MCF 10A (cell line): ENCODE measurements at places on chromosomes 13 and 19. TPM values are rescaled to one million over a fixed set of nuclear protein-coding genes. Genes with fewer than 3 reads are reported as not detected.

- no peak within 1 kb of the TSS for H3K4me3 ChIP-seq
- H3K36me3 ChIP-seq = no peaks in the 10 kb centered on the region
- no peaks in the 10 kb centered on the region for H3K4me1 ChIP-seq
- DNase-seq = no peak
- no peaks in the 10 kb centered on the region for H3K27me3 ChIP-seq
These were observed at the start of gene ZNF415 for GRCh38 chr19:53132141-53132991. ZNF415 (minus strand) TSS chr19:53132910; CDS start chr19:53122676, 10,234 bp downstream.

GRCh38 chr13:102771298-102772041 is 2.1 kb downstream of the TEX30 start:
- peaks cover 18% of the 10 kb centered on the region for H3K4me1 ChIP-seq

Gene SLC46A3
- 6.4 and 8.1 TPM in 2 replicates for total RNA-seq

GRCh38 chr19:18009412-18010066 is 1.6 kb downstream of the ARRDC2 start:
- H3K4me1 ChIP-seq = peaks cover 21% of the 10 kb centered on the region
- peak; percentile 42 for DNase-seq
- no peak overlapping the region for H3K27ac ChIP-seq
- H3K36me3 ChIP-seq = peaks cover 60% of the 10 kb centered on the region
- no peaks in the 10 kb centered on the region for H3K27me3 ChIP-seq
- peak overlapping the region; percentile 70 for H3K4me3 ChIP-seq

GRCh38 chr13:48563626-48564025 is 30.7 kb upstream of the RCBTB2 start:
- H3K27ac ChIP-seq = no peak overlapping the region
- no peaks in the 10 kb centered on the region for H3K27me3 ChIP-seq
- H3K4me3 ChIP-seq = no peak overlapping the region
- H3K4me1 ChIP-seq = peaks cover 26% of the 10 kb centered on the region

DNA sequence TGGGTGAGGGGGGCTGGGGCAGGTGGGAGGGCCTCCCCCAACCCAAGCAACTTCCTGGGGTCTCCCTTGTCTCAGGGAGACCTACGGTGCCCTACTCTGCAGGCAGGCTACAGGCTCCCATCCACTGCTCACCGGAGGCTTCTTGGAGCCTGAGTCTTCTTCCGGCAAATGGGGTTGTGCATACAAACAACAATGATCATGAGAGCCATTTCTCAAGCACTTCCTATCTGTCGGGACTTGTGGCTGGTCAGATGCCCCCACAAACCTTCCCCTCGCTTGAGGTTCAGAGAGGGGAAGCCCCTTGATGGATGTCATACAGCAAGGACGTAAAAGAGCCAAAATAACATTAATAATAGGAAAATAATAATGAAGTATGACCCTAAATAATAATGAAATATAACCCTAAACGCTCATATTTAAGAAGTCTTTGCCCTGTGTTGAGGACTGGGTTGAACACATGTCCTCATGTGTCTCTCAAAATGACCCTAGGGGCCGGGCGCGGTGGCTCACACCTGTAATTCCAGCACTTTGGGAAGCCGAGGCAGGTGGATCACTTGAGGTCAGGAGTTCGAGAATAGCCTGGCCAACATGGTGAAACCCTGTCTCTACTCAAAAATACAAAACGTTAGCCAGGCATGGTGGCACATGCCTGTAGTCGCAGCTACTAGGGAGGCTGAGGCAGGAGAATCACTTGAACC is 727 bp downstream of the CD37 start:
- DNase-seq = no peak
- no peak overlapping the region for H3K4me3 ChIP-seq
- no peaks in the 10 kb centered on the region for H3K36me3 ChIP-seq
- peaks cover 6% of the 10 kb centered on the region for H3K4me1 ChIP-seq

DNA sequence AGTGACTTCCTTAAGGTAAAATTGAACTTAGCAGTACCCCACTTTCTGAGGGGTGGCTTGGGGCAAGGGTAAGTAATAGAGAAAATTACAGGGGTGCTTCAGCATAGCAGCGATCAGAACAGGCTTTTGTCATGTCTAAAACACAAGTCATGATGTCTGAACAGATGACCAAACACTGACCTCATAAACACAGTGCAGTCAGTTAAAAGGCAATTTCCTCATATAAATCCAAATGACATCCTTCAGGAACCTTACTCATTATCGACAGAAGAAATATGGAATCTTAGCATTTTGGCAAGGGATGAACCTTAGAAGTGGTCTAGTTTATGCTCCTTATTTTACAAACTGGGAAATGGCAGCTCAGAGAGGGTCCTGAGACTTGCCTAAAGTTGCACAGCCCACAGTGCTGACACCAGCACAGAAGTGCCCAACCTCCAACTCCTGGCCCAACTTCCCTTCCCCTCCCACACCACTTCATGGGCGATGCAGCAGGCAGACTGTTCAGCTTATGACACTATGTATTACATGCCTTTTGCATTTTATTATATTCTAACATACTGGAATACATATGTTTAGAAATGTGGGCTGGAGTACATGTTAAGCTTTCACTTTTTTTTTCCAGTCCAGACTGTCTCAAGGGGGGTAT is 3.6 kb downstream of the GJA3 start:
- H3K4me3 ChIP-seq = no peak overlapping the region
- no peak overlapping the region for H3K27ac ChIP-seq
- H3K4me1 ChIP-seq = peaks cover 8% of the 10 kb centered on the region

Gene CD33
- total RNA-seq = 0.33 TPM in 1 of 2 replicates, not detected in the other

DNA sequence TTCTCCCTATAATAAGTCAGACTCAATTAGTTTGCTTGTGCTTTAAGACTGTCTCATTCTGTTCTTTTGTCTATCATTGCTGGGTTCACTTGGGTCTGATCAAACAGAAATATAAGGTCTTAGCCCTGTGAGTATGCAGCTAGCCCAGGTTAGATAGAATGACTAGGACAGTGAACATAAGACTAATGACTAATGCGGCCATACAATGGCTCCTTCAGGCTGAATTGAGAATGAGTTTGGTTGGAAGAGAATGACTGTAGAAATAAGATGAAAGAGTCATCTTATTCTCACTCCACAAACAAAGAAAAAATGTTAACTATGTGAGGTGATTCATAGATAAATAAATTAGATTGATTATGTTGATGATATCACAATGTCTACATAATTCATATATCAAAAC is 50.1 kb upstream of the OBI1 start:
- H3K4me1 ChIP-seq = no peaks in the 10 kb centered on the region
- H3K27ac ChIP-seq = no peak overlapping the region
- H3K36me3 ChIP-seq = no peaks in the 10 kb centered on the region
- DNase-seq = no peak
- H3K27me3 ChIP-seq = peaks cover 28% of the 10 kb centered on the region
- H3K4me3 ChIP-seq = no peak overlapping the region

DNA sequence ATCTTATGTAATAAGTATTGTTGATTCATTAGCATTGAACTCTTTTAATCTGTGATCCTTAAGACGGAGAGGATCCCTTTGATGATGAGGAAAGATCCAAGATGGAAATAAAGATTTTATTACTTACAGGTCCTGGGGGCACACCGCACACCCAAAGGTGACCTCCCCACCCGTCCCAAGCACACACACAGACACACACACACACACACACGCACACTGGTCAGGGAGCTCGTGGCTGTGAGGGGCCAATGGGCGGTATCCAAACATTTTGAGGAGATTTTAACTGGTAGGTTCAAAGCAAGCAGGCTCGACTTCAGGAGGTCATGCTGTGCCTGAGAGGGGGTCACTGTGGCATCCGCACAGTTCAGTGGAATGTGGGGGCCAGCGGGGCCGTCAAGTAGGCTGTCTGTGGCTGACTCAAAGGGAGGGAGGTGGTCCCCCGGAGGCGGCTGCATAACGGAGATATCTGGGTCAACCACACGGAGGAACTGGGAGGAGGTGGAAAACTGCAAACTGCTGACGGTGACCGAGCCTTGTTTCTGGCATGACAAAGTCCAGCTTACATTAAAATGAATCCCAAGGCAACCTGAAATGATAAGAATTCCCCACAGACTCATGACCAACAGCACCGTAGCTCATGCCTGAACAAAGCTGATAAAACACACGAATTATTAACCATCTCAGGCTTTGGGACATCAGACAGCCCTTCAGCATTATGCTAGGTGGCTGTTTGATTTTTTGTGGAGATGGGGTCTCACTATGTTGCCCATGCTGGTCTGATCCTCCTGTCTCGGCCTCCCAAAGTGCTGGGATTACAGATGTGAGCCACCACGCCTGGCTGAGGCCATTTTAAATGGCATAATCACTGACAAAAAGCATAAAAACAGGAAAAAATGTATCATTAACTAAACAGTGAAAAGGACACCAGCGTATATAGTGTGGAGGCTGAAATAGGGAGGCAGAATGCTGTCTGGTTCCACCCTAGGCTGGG is 20.9 kb upstream of the SIGLEC11 start:
- no peak overlapping the region for H3K4me3 ChIP-seq
- H3K27ac ChIP-seq = no peak overlapping the region
- no peaks in the 10 kb centered on the region for H3K4me1 ChIP-seq
- no peaks in the 10 kb centered on the region for H3K27me3 ChIP-seq
- H3K36me3 ChIP-seq = peaks cover 10% of the 10 kb centered on the region
- no peak for DNase-seq

DNA sequence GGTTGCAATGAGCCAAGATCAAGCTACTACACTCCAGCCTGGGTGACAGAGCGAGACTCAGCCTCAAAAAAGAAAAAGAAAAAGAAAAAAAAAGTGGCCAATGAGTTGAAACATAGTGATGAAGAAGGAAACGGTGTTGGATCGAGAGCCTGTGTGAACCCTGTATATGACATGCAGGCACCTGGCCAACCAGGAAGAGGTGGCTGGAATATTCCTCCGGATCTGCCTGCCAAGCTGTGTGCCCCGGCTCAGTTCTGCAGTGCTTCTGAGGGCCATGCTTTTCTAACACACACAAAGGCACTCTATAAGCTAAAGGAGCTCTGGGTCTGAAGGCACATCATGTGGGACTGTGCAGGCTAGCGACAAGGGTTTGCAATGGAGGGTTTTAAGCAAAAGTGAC is 3.7 kb upstream of the ZNF444 start:
- H3K4me1 ChIP-seq = peaks cover 36% of the 10 kb centered on the region
- H3K27ac ChIP-seq = peak overlapping the region; percentile 7
- no peak for DNase-seq
- H3K27me3 ChIP-seq = no peaks in the 10 kb centered on the region

DNA sequence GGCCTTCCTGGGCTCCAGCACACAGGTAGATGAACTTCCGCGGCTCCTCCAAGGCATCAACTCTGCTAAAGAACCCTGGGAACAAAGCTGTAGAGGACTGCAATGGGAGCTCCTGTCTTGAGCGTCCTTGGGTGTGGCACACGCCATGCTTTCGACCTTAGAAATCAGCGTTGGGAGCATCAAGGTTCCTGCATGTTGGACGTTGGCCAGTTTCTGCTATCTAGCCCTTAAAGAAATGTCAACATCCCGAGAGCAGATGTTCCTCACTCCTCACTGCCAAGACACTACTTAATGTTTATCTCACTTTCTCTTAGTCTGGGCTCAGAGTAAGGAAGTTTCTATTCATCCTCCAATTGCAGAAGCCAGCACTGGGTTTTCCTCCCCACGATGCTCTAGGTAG is 70.6 kb upstream of the MEDAG start:
- no peaks in the 10 kb centered on the region for H3K36me3 ChIP-seq
- peaks cover 14% of the 10 kb centered on the region for H3K4me1 ChIP-seq
- no peaks in the 10 kb centered on the region for H3K27me3 ChIP-seq
- H3K4me3 ChIP-seq = no peak overlapping the region
- no peak for DNase-seq

DNA sequence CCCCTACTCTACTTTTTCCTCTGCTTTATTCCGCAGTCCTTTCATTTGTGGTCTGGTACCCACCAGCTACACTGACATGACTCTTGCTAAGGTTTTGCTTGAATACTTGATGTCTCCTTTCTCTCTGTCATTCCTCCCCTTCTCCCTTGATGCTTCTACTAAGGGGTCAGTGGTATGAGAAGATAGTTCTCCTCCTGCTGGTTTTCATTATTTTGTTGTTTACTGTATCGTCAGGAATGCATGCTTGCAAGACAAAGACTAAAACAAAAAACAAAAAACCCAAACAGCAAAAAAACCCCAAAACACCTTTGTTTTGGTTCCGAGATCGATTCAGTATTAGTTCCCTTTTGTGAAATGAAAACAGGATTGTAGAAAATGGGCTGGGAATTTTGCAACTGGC is 59.5 kb downstream of the PCCA start:
- DNase-seq = no peak
- peaks cover 10% of the 10 kb centered on the region for H3K36me3 ChIP-seq
- no peak overlapping the region for H3K27ac ChIP-seq
- H3K4me3 ChIP-seq = no peak overlapping the region

GRCh38 chr19:29672933-29673336 is 7.7 kb downstream of the PLEKHF1 start:
- peaks cover 18% of the 10 kb centered on the region for H3K4me1 ChIP-seq
- H3K27ac ChIP-seq = no peak overlapping the region
- peaks cover 14% of the 10 kb centered on the region for H3K36me3 ChIP-seq
- no peak for DNase-seq

DNA sequence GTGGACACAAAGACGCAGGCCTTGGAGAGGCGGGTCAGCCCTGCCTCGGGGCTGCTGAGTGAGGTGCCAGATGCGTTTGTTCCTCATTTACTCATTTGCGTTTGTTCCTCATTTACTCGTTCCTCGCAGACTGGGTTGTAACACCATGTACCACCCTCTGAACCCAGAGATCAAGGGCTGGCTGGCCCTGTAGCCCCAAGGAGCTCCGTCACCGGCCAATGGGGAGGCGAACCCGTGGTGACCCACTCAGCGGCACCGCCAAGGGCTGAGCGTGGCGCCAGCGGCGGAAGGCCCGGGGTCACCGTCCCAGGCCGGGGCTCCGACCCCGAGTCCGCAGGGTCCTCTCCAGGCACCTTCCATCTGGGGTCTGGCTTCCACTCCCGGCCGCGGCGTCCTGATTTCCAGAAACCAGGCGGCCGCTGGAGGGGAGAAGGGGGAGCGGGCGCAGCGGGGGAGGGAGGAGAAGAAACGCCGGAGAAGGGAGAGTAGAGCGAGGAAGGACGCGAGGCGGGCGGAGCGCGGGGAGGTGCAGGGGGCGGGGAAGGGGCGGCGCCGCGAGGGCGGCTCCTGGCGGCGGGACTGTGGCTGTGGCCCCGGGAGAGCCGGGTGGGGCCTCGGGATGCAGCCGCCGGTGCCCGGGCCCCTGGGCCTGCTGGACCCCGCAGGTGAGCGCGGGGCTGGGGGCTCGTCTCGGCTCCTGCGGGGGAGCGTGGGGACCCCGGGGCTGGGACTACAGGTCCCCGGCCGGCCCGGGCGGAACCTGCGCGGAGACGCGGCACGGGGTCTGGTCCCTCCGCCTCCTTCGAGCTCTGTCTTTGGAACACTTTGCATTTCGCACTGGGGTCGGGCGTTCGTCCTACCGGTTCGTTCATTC is at the start of gene TMEM255B:
TMEM255B (plus strand) TSS at position 576 of the 874 bp plus-strand sequence; CDS start at position 620, 44 bp downstream.
- peaks cover 5% of the 10 kb centered on the region for H3K36me3 ChIP-seq
- H3K4me1 ChIP-seq = peaks cover 15% of the 10 kb centered on the region
- no peaks in the 10 kb centered on the region for H3K27me3 ChIP-seq
- peak within 1 kb of the TSS; percentile 78 for H3K4me3 ChIP-seq
- no peak within 1 kb of the TSS for H3K27ac ChIP-seq

DNA sequence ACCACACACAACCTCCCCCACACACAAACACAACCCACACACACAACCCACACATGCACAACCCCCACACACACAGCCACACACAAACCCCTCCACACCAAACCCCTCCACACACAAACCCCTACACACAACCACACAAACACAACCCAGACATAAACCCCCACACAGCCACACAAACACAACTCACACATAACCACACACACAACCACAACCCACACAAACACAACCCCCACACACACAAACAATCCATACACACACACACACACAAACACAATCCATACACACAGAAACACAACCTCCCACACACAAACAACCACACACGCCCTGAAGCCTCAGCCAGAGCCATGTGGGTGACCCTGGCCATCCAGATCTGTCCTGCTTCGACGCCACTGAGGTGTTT is 30.0 kb upstream of the ISYNA1 start:
- no peak overlapping the region for H3K27ac ChIP-seq
- H3K4me3 ChIP-seq = no peak overlapping the region
- H3K36me3 ChIP-seq = peaks cover 19% of the 10 kb centered on the region
